IMR-90 (cell line): ENCODE measurements at places on chromosomes 3 and 15.
A peak's percentile ranks its signal among the peaks of the same experiment; 100 is the strongest.

- DNase-seq: no peak
These were observed 436.6 kb downstream of the VGLL3 start for GRCh38 chr3:86554383-86554782.

GRCh38 chr15:56913670-56914069 is 4.8 kb upstream of the TCF12 start:
- peak; percentile 25 for DNase-seq

- DNase-seq: no peak
These were observed 181.7 kb downstream of the FAM43A start for GRCh38 chr3:194867270-194867983.

DNA sequence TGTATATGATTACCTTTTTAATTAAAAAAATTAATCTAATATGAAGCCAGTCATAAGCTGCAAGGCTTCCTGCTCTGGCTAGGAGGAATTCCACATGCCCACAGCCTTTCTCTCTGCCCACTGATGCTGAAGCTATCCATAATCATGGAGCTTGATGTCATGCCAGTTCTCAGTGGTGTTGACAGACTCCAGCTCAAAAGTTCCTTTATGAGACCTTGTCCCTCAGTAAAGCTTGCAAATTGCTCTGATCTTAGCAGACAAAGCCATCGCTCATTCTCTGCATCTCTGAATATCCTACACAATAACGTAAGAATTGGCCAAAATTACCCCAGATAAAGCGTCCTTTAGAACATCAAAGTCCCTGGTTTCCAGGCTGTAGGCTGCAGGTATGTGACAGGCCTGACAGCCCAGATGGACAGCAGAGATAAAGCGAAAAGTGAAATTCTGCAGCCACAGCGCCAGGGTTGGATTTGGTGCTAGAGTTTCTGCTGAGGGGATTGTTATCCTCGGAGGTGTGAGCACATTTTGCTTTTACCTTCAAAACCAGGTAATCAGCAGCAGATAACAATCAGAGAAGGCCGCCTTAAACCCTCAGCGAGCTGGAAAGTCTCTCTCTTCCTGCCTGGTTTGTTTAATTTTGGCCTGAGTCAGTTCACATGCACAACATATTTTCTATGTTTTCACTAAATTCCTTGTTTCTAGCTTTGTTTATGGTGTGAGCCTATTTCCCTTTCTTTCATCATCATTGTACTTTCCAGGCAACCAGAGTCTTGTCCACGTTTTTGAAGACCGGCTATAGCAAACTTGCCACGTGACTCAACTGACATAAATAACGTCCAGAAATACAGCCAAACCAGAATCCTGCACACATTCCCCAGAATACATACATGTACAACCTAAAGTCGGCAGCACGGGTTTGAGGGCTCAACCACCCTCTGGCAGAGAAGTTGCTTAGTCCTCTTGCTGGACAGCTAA is 36.6 kb upstream of the ALDH1A3 start:
- DNase-seq: peak; percentile 92

- DNase-seq: no peak
These were observed 108.8 kb downstream of the PLOD2 start for GRCh38 chr3:146052056-146052790.

GRCh38 chr3:52004163-52004787 is 8.6 kb upstream of the RPL29 start:
- DNase-seq: peak; percentile 48

GRCh38 chr3:37694284-37694675 is 167.4 kb upstream of the CTDSPL start:
- DNase-seq: no peak

DNA sequence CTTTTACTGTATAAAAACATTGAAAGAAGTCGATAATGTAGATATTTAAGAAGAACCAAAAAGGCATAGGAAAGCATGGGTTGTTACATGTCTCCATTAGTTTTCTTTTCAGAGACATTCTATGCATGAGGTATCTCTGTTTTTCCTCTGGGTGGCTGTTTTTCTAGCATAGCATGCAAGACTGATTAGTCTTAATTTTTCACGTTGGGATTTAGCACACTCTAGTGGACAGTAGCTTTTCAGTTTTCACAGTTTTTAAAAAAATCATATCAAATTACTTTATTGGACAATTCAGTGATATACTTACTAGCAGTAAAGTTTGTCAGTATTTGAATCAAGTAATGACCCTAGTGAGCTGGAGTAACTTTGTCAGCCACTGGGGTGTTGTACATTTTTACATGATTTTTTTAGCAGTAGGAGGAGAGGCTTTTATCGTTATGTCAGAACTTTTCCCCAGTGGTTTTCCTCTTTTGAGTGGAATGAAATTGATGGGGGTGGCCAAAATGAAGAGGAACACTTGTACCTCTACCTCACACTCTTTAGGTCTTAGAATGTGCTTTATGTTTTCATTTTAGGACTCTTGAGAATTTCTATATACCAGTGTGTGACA is 57.2 kb downstream of the SEC22A start:
- DNase-seq: peak; percentile 69
